ENCODE measurements at places on chromosomes 2 and 18. TPM values are rescaled to one million over a fixed set of nuclear protein-coding genes. Genes with fewer than 3 reads are reported as not detected.
A peak's percentile ranks its signal among the peaks of the same experiment; 100 is the strongest.

SERPINB8 gene
- polyA plus RNA-seq: 7.6 TPM

ECEL1 gene
- polyA plus RNA-seq: 1.1 TPM

SERPINB13 gene
- not detected for polyA plus RNA-seq

GRCh38 chr2:171406044-171406443 lies 27.7 kb downstream of the METTL8 start:
- no peak for DNase-seq

DNA sequence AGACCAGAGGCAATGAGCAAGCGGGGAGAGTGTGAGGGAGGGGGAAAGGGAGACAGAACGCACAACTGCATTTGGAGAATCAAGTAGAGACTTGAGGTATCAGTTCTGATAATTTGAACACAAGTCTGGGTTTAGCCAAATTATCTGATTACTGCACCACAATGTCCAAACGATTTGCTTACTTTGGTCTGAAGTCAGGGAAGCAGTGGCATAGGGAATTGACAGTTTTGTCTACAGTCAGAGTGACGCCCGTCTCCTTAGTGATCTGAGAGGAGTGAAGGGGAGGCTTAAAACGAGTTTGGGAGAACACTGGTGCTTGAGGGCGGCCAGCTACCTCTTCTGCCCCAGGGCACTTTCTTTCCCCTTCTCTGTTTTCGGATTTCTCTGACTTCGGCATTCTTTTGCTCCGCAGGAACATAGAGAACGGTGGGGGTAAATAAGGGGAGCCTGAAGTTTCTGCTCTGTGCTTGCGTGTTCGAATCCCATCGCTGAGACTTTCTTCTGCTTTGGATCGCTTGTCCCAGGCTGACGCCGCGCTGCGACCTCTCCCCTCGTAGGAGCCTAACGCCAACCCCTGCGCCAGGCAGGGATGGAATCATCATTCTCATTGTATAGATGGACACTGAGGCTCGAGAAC lies 2.9 kb upstream of the DLX2 start:
- DNase-seq: no peak

- DNase-seq: peak; percentile 64
Measured at GRCh38 chr2:85273738-85274731, 53.8 kb downstream of the TGOLN2 start.

DNA sequence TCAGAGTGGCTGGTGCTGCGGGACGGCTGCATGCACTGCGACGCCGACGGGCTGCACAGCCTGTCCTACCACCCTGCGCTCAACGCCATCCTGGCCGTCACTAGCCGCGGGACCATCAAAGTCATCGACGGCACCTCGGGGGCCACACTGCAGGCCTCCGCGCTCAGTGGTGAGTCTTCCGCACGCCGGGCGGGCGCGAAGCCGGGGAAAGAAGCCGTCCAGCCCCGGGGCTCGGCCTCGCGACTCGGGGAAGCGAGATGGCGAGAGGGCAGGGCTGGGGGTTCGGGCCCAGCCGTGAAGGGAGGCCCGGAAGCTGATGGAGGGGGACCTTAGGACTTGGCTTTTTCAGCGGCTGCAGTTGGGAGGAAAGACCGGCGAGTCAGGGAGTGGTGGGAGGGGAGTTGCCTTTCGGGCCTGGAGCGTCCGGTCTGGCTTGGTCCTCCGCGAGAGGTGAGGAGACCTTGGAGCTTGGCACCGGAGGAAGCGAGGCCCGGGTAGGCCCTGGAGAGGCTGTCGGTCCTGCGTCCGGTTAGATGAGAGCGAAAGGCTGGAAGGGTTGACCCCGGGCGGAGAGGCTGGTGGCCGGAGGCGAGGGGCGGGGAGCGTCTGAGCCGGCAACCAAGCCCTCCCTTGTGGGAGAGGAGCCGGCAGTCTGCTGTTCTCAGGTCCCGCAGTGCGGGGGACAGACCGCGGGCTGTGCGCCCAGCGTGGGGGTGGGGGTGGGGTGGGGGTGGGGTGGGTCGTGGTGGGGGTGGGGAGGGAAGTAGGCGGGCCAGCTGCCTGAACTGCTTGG lies 691 bp downstream of the BIRC6 start:
- no peak for DNase-seq

GRCh38 chr2:57575700-57576268 lies 470.8 kb upstream of the VRK2 start:
- no peak for DNase-seq

GRCh38 chr18:67132919-67133318 lies 383.6 kb downstream of the DSEL start:
- DNase-seq: no peak

- DNase-seq: no peak
Measured at GRCh38 chr2:79850912-79851311, 338.1 kb downstream of the CTNNA2 start.

DNA sequence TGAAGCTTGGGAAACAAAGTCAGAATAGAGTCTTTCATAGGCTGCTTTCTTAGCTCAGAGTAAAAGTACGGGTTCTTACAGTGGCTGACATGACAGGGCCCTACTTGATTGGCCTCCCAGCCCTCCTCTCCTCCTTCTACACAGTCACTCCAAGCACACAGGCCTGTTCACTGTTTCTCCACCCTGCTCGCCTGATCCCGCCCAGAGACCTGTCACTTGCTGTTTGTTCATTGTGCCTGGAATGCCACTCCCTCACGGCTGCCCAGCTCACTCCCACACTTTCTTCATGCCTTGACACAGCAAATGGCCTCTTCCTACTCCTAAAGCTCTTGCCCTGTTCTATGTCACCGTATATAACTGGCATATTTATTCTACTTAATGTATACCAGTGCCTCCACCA lies 104.8 kb downstream of the MAP4K4 start:
- peak; percentile 50 for DNase-seq

DNA sequence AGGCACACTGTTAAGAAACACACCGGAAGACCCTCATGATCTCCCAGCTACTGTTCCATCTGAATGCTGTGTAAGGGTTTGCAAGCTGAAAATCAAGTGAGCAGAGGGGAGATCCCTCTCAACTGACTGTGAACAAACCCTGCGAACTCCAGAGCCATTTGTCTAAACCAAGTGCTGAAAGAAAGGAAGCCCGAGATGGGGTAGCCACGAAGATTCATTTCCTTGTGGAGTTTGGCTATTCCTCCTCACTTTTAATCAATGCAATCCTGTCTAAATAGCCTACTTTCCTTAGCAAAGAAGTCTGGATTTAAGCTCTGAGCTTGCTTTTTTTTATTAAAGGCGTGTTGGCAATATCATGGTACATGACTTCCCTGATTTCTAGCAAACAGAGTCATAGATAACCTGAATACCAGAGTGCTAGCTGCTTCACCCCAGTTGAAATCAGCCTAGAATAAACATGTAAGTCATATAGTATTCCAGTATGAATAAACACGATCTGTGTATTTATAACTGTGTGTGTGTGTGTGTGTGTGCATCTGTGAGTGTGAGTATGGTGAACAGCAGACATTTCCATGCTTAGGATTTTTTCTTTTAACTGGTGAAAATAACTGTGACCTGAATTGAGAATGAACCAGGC lies 365.2 kb downstream of the ZNF521 start:
- DNase-seq: no peak

- no peak for DNase-seq
Measured at GRCh38 chr2:16048466-16048865, 108.1 kb downstream of the MYCN start.
